ENCODE measurements at places on chromosomes 2 and 18. TPM values are rescaled to one million over a fixed set of nuclear protein-coding genes. Genes with fewer than 3 reads are reported as not detected.

GRCh38 chr2:32136097-32136496 lies 29.6 kb upstream of the SLC30A6 start:
- ATAC-seq: no peak

Gene IL36B
- 1.4 TPM for total RNA-seq

Gene DSC3
- total RNA-seq: 319 TPM

DNA sequence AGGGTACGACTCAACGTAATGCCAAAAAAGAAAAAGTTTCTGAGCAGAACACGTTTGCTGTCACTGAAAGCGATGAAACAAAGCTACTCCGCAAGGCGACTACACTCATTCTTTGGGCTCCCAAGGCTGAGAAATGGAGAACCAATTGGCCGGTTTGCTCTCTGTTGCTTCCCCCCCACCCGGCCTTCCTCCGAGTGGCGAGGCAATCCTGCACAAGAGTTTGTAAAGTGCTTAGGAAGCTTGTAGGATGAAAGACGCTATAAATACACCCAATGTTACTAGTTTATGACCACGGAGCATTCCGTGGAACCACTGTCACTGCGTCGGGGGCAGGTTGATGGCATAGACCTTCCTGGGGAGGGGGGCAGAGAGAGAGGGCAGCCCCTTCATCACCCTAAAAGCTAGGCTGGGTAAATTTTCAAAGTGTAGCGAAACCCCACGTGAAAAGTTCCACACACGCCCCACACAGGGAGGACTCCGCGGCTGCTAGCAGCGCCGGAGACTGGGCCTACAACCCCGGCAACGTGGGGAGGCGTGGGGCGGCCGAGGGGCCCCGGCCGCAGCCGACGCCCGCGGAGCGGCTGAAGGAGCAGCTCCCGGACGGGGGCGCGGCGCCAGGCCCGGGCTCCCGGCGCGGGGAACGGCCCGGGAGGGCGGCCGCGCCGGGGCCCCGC lies 915 bp downstream of the CUL3 start:
- ATAC-seq: no peak

DNA sequence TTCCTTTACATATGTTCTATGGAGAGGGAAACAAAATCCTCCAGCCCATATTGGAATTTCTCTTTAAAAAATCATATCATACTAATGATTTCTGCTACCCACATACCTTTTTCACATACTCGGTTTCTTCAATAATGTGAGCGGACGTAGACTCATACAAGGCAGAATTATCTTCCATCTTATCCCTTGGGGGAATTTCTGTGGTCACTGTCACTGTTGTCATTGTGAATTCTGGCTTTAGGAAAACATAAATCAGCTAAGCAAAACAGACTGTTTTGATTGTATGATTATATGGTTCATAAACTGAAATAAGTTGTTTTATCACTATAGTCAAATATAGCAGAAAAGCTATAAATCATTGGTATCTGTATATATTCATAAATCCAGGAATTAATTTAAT lies 16.7 kb downstream of the CCDC68 start:
- ATAC-seq: no peak

DNA sequence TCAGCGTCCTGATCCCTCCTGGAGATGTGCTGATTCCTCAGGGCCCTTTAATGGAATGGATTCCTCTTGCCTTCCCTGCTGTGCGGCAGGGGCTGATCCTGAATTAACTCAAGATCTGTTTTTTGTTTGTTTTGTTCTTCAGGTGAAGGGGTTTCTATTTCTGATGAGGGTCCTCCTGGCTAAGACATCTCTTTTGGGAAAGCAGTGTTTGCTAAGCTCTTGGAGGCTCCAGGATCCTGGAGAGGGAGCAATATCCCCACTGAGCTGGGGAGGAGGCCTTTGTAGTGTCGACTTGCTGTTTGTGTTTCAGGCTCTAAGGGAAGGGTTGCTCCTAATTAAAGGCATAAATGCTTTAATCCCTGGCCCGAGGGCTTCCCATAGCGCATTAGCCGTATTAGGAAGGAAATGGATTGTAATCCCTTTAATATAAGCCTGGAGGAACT lies 65.3 kb upstream of the FOXI3 start:
- no peak for ATAC-seq

Gene MAL
- 382 TPM for total RNA-seq

Gene SKA1
- total RNA-seq: 7.0 TPM

GRCh38 chr2:167510071-167510759 lies 621.9 kb downstream of the XIRP2 start:
- no peak for ATAC-seq

DNA sequence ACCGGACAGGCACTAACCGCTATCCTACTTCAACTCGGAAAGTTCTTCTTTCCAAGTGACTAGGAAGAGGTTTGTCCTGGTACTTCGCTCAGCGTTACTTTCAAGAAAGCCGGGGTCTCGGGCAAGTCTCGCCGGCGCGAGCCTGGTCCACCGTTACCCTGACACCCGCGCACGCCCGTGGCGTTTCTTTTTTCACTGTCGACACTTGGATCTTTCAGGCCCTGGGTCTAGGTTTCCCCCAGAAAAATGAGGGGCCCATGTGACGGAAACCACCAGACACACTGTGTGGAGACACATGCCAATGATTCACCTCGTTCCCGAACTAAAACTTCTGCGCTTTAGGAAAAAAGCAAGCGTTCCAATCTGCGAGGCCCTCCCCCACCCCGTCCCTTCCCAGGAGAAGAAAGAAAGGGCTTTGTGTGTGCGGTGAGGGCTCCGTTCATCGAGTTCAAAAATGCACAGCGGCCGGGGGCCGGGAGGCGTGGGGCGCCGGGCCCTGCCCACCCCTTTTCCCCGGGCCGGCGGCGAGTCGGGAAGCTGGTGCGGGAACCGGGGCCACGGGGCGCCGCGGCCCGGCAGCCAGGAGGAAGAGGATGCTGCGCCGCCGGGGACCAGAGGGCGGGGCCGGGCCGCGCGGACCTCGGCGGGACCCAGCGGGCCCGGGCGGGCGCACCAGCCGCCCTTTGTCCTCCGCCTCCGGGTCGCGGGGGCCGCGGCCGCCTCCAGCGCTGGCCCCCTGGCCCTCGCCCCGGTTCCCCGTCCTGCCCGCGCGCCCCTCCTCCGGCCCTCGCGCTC lies 2.6 kb downstream of the ZNF521 start:
- ATAC-seq: no peak

Gene CTAGE1
- total RNA-seq: not detected

- no peak for ATAC-seq
These were observed 18.7 kb downstream of the MEP1B start for GRCh38 chr18:32208577-32208976.

GRCh38 chr18:51164761-51165281 lies 32.7 kb downstream of the MEX3C start:
- ATAC-seq: no peak

GRCh38 chr2:140975237-140975636 lies 1155.6 kb downstream of the LRP1B start:
- no peak for ATAC-seq

Gene VWC2L
- not detected for total RNA-seq

GRCh38 chr2:127568128-127568527 lies 32.6 kb downstream of the MYO7B start:
- no peak for ATAC-seq

Gene SLC14A1
- 0.52 TPM for total RNA-seq

Gene EFHD1
- total RNA-seq: 1.1 TPM

- no peak for ATAC-seq
These were observed 48.8 kb downstream of the FSHR start for GRCh38 chr2:49105506-49105905.

GRCh38 chr2:2569306-2569705 lies 238.2 kb upstream of the MYT1L start:
- ATAC-seq: no peak

GRCh38 chr2:53753041-53753440 lies 14.6 kb upstream of the CHAC2 start:
- no peak for ATAC-seq

- ATAC-seq: peak; percentile 65
These were observed 511 bp downstream of the MOB4 start for GRCh38 chr2:197516393-197516761.

Gene MOCOS
- total RNA-seq: 16.0 TPM

Gene SPIRE1
- 15.6 TPM for total RNA-seq

DNA sequence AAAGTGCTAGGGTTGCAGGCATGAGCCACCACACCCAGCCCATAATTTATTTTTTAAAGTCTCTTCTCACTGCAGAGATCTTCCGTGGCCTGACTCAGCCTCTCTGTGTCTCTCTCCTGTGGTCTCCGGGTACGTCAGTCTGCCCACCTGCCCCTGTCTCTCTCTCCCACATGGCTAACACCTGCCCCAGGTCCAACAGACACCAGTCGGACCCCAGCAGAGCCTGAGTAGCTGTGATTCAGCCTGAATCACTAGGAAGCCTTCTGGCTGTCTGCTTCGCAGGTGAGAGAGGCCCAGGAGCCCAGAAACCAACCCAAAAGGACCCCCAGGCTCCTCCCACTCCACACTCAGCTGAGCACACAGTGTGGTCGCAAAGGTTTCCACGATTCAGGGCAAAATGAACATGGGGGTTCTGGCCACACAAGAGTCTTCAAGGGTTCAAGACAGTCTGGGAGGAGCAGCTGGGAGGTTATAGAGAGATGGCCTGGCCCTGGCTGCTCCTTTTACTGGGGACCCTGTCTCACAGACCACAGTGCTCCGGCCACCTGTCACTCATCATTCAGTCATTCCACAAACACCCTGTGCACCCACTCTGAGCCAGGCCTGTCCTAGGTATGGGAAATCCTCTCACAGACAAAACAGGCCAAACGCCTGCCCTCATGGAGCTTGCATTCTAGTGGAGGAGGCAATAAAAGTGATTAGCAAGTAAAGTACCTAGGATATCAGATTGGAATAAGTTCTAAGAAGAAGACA lies 8.6 kb downstream of the RUFY4 start:
- ATAC-seq: no peak

- ATAC-seq: peak; percentile 10
These were observed 9.7 kb downstream of the OXER1 start for GRCh38 chr2:42754021-42754775.

GRCh38 chr2:177604271-177605065 lies 211.9 kb downstream of the AGPS start:
- no peak for ATAC-seq

GRCh38 chr2:66548422-66548821 lies 113.5 kb downstream of the MEIS1 start:
- ATAC-seq: peak; percentile 67

GRCh38 chr2:70779491-70779890 lies 11.0 kb downstream of the FIGLA start:
- no peak for ATAC-seq

Gene GKN1
- not detected for total RNA-seq

GRCh38 chr2:32402091-32402490 lies 45.3 kb downstream of the BIRC6 start:
- ATAC-seq: no peak

Gene ZNF892
- 1.3 TPM for total RNA-seq

- no peak for ATAC-seq
These were observed 65.8 kb upstream of the IGFBP5 start for GRCh38 chr2:216761133-216761532.

Gene GRB14
- 0.36 TPM for total RNA-seq

DNA sequence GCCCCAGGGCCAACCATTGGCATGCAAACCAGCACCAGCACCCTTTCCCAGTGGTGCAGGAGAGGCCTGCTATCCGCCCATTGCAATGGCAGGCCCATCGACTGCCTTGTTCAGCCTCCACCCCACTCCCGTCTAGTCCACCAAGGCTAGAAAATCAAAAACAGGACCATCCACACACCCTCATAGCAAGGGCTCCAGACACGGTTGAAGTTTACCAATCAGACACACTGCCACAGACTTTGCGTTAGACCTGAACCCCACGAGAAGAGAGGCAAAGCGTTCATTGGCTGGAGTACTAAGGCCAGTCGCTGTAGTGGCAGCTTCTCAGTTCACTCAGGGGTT lies 95.3 kb upstream of the TEX51 start:
- ATAC-seq: no peak

Gene SERPINB12
- total RNA-seq: 0.60 TPM

Gene ANKRD36C
- 9.6 TPM for total RNA-seq

Gene ARPC2
- 383 TPM for total RNA-seq

- no peak for ATAC-seq
These were observed 29.0 kb downstream of the PTPN4 start for GRCh38 chr2:119788752-119789151.

DNA sequence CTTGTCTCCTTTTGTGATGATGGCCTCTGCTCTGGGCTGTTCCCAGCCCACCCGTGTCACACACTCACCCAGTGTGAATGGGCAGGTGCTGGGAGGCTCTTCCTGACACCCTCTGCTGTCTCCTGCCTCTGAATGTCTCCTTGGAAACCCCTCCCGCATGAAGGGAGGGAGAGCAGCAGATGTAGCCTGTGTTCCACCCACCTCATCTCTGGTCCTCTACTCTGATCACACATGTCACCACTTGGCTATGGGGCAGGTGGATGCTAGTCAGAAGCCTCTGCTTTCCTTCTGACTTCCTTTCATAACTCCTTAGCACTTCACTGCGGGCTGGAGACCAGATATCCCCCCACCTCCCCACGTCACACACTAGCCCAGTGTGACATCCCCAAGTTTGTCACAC lies 23.9 kb downstream of the EFR3B start:
- no peak for ATAC-seq

- peak; percentile 66 for ATAC-seq
These were observed 20.1 kb upstream of the YES1 start for GRCh38 chr18:832085-832681.

Gene PIGN
- 37.1 TPM for total RNA-seq

- ATAC-seq: no peak
These were observed 113.4 kb downstream of the HDAC4 start for GRCh38 chr2:239287461-239287860.

Gene RNF125
- 1.8 TPM for total RNA-seq

Data from esophagus mucosa (tissue), 1 donor.